ENCODE measurements at places on chromosomes 5 and 9.

DNA sequence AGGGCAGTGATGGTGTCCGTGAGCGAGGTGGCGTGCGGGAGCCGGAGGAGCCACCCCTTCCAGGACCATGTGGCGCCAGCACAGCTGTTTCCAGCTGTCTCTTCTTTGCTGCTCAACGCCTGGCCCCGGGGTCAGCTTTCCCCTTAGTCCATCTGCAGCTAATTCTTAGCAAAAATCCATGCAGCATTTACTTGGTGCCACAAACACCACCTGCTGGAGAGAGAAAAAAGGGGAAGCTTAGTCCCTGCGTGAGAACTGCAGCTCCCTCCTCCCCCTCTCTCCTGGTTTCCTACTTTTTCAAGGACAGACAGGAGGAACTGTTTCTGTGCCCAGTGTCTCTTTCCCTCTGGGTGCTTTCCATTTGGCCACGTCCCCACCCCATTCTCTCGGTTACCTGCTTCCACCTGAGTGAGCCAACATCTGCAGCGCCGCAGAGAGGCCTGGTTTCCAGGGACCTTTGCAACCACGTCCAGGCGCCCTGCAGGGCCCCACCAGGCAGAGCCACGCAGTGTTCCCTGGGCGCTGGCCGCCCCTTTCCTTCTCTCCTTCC, 3.4 kb downstream of the SLC6A19 start:
- no peak for DNase-seq

DNA sequence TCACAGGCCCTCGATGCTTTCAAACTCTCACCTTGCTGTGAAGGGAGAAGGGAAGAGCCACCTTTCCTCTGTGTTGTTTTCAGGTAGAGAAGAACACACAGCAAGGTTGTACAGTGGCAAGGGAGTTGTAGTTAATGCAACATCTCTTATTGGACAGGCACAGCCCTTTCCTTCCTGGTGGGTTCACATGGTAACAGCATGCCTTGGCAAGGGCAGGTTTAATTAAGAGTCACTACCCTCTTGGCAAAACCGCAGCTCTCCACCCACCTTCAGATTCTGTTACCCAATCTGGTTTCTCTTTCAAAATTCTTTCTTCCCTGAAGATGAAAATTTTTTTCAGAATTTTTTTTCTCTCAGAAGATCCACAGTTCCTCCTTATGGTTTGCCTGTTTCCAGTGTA, 253.1 kb downstream of the TLR4 start:
- DNase-seq = no peak

- no peak for DNase-seq
These were observed 44.0 kb downstream of the OLFM1 start for GRCh38 chr9:135131488-135131887.

- no peak for DNase-seq
These were observed 91.2 kb downstream of the MTRR start for GRCh38 chr5:7960142-7960541.

DNA sequence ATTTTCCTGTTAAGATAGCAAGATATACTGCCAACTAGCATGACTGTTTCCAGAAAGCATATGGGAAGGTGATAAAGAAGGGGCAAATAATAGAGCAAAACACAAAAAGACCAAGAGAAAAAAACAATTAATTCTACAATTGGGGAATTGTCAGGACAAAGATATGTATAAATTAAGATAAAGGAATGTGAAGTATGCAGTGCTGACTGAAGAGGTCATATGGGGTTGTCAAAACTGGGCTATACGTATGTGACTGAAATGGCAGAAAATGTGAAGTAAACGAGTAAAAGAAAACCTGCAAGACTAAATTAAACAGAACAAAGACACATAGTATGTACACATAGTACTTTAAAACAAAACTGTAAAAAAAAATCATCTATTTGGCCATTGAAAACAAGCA, 222.3 kb downstream of the ARL15 start:
- no peak for DNase-seq

- no peak for DNase-seq
These were observed 1.0 kb upstream of the MAMDC4 start for GRCh38 chr9:136850866-136851775.

DNA sequence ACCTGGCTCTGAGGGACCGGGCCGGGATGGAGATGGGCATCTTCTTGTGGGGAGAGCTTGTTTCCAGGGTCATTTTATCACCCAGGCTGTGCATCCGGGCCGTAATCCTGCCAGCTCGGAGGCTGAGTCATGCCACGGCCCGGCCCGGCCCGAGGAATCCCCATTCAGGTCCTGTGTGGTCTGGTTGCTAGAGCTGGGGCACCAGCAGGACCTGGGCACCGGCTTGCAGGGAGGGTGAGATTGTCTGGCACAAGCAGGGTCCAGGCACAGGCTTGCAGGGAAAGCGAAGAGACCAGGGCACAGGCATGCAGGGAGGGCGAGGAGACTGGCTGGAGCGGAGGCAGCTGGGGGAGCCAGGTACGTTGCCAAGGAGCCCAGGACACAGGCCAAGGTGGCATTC, 106.8 kb downstream of the RXRA start:
- DNase-seq = no peak

GRCh38 chr9:97807681-97808080, 45.3 kb upstream of the FOXE1 start:
- no peak for DNase-seq

DNA sequence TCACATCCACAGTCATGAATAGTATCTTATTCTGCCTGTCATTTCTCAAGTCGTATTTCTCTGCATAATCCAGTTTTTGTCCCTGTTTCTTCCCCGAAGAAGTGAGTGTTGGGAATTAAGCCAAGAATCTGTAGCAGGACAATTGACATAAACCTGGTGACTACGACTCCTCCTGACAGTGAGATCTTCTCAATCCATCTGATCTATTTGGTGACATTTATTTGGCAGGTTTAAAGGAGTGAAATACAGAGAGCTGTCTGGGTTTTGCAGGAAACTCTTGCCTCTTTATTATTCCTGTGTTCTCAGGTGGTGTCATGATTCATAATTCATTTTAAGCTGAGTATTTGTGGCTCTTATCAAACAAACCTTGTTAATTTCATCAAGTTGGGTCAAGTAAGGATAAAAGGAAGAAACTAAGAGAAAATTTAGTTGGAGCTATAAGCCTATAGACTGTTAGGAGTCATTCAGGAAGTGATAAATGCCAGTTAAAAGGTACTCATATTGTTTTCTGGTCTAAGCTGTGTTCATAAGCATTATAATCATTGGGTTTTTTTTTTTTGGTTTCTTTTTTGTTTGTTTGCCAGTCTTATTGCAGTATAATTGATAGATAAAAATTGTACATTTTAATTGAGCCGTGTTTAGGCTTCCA, 95.9 kb upstream of the PCSK1 start:
- DNase-seq = no peak

- DNase-seq = no peak
These were observed 172.6 kb downstream of the RAPGEF6 start for GRCh38 chr5:131462454-131462853.

DNA sequence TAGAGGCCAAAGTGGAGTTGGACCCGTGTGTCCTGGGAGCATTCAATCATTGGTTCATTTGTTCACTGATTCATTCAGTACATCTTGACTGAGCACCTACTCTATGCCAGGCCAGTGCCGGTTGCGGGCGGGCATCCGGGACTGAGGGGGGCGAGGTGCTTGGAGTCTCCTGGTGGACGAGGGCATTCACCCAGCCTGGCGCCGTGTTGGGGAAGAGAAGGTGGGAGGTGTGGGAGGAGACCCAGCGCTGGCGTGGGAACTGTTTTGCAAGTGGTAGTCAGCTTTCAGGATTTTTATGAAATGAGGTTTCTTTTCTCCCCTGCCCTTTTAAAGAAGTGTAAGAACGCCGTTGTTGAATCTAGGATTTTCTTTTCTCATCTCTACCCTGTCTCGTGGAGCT, 37.2 kb downstream of the NCS1 start:
- no peak for DNase-seq

- DNase-seq = no peak
These were observed 46.3 kb downstream of the GGTA1 start for GRCh38 chr9:121453232-121453892.

- DNase-seq = no peak
These were observed 100.5 kb downstream of the XRCC4 start for GRCh38 chr5:83177803-83178202.

Data from GM13977 (cell line).